ENCODE measurements at places on chromosomes 16 and 17. TPM values are rescaled to one million over a fixed set of nuclear protein-coding genes. Genes with fewer than 3 reads are reported as not detected.

AIPL1 gene
- total RNA-seq = not detected

GRCh38 chr17:82320956-82321927, 3.8 kb upstream of the CD7 start:
- H3K27me3 ChIP-seq = no peaks in the 10 kb centered on the region
- no peaks in the 10 kb centered on the region for H3K36me3 ChIP-seq

KCNH6 gene
- total RNA-seq = not detected

IST1 gene
- total RNA-seq = 301 TPM

- H3K27ac ChIP-seq = peak overlapping the region; percentile 82
- no peaks in the 10 kb centered on the region for H3K4me1 ChIP-seq
- peak overlapping the region; percentile 81 for H3K4me3 ChIP-seq
- H3K27me3 ChIP-seq = no peaks in the 10 kb centered on the region
Measured at GRCh38 chr16:3150346-3151218, 15.8 kb downstream of the ZNF213 start.

Measured in uterus (tissue), 4 donors.